ENCODE measurements at places on chromosomes 4 and X.

GRCh38 chr4:37381040-37381668 is 136.6 kb downstream of the NWD2 start:
- no peak for DNase-seq

DNA sequence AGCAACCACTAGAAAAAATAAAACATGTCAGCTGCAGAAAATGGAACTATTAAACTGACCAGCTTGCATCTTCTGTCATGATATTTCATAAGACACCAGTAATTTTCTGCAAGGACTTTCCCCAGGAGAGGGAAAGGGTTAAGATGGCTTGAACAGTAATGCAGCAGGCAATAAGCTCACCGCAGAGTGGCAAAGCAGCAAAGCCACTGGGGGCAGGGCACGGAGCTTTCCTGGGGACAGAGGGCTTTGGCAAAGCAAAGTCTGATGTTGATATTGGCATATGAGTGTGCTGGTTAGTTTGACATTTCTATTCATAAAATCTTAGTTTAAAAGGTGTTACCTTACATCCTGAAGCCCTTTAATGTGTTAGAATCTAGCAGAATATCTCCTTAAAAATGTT is 55.1 kb upstream of the NAP1L5 start:
- DNase-seq: no peak

- no peak for DNase-seq
Observed at GRCh38 chr4:138688408-138689085, 327.0 kb upstream of the NOCT start.

GRCh38 chrX:53262918-53263394 is 18.4 kb downstream of the IQSEC2 start:
- DNase-seq: no peak

DNA sequence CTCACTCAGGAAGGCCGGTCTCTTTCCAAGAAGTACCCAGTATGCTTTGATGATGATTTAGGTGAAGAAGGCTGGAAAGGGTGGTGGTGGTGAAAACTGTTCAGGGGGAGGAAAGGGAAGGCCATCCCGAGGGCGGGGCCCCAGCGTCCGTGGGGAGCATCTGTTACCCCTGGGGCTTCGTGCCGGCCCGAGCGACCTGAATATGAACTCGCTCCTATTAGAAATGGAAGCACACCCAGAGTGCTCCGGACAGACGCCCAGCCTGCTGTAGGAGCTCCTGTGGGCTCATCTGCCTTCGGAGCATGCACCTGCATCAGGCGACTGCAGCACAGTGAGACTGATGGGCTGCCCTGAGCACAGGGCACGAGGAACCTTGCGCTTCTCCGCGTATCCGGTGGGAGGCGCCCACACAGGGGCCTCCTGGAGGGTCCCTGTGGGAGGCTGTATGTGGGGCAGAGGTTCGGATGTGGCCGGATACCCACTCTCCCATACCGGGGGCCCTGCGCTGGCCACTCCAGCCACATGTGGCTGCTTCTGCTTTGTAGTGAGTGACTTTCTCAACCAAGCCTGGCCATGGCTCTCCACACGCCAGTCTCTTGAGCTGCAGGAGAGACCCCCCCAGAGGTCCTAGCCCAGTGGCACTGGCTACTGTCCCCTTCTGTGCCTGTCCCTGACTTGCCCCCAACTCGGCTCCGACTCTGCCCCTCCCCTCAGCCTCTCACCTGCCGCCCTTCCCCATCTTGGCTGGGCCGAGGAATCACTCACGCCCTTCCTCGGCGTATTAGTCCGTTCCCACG is 36.7 kb downstream of the FGFRL1 start:
- no peak for DNase-seq

DNA sequence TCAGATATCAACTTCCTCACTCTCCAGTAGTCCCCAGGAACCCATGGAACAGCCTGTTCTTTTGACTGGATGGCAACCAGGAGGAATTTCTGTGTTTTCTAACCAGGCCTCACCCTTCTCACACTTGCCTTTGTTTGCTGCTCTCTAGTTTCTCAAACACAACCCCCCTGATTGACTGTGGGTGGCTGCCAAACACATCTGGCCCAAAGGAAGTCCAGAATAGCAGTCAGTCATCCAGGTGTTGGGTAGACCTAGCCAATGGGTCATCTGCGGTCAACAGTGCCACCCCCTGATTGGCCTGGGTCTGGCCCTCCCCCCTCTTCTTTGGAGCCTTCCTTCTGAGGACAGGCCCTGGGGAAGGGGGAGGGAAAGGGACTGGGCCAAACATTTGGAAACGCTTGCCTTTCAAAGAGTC is 53.7 kb downstream of the MSX1 start:
- no peak for DNase-seq

DNA sequence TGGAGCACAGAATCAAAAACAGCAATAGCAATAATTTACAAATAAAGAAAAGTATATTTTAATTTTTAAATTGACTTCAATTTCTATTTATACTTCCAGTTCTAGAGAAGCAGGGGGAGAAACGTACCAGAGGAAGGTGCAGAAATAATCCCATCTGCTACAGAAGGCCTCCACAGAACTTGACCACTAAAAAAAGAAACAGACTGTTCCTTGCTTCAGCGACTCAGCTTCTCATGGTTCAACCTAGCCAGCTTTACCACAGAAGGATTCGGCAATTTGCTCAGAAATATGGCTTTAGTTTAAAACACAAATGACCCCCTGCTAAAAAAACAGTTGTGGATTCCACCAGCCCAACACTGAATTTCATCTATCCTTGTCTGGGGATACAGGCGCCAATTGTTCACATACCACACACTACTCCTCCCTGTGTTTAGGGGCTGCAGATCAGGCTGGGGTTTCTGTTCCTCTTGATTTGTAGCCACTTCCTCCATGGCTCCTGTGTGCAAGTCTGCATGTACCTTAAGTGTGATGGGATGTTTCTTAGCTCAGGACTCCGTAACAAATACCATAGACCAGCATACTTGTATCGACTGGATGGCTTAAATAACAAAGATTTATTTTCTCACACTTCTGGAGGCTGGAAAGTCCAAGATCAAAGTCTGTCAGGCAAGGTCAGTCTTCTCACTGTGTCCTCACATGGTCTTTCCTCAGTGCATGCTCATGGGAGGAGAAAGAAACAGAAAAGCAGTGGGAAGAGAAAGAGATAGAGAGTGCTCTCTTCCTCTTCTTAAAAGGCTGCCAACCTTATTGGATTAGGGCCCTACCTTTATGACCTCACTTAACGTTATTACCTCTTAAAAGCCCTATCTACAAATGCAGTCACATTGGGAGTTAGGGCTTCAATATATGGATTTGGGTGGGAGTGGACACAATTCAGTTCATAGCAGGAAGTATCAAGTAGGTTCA is 79.1 kb downstream of the AMOT start:
- no peak for DNase-seq

DNA sequence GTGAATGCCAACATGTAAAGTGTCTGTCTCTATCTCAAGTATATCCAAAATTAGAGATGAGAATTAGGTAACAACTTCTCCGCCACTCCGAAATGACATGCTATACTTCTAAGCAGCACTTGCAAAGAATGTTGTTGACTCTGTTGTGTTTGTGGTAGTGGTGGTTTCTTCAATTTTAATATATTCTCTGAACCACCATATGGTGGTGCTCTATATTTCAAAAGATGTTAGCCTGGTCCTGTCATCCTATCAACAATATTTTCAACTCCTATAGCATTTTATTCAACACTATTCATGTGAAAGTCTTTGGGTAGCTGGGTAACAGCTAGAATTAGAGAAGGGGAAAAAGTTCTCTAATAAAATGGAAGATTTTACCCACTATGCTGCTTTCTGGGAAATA is 1622.8 kb upstream of the IGFBP7 start:
- DNase-seq: no peak

DNA sequence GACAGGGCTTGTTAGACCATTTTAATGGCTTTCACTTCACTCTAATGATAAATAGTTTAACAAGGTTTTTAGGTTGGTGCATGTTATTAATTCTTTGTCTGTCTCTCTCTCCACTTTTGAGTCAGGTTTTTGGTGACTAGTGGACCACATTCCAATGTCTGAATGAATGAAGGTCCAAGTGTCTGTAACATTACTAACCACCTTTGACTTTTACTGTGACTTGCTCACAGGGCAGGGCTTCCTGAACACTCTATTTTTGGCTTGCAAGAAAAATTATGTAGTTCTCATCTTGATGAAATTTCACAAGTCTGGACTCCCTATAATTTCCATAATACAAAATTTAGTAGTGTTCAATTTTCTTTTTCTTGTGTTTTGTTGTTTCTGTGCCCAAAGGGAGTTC is 78.9 kb upstream of the BMPR1B start:
- DNase-seq: no peak

Data from stimulated activated CD8-positive, alpha-beta memory T cell treated with anti-CD3 and anti-CD28 coated beads, Interleukin-4, amount 100 ng/mL, for 1 hour (primary cell).